ENCODE measurements at places on chromosomes 12 and 14.

DNA sequence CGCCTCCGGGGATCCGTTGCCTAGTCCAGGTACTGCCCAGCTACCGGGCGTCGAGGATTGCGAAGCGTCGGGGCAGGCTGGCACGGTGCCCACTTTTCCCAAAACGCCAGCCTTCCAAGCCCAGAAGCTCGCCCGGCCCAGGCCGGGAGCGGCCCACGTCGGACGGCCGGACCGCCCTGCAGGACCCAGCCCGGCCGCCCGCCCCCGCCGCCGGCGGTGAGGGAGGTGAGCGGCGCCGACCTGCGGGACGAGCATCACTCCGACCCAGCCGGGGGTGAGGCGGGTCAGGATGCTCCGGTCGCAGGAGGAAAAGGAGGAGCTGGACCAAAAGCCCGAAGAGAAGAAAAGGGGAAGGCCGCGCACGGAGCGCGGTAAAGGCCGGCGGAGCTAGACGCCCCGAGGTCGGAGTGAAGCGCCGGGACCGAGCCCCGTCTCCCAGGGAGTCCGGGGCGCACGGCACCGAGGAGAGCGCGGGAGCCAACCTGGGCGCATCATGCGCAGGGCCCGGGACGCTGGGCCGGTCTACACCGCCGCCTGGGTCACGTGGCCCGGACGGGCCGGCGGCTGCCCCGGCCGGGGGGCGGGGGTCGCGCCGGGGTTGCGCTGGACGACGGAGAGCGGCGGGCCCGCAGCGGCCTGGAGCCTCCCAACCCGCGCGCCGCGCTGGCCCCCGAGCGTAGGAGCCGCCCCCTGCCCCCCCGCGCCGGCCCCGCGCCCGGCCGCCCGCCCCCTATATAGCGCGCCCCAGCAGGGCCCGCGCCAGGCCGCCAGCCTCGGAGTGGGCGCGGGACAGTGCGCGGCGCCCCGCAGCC, at the start of gene AQP5:
Gene AQP5 (plus strand): TSS at position 762 of the 812 bp plus-strand sequence. CDS start 146 bp downstream, outside the sequence.
- no peak for DNase-seq

DNA sequence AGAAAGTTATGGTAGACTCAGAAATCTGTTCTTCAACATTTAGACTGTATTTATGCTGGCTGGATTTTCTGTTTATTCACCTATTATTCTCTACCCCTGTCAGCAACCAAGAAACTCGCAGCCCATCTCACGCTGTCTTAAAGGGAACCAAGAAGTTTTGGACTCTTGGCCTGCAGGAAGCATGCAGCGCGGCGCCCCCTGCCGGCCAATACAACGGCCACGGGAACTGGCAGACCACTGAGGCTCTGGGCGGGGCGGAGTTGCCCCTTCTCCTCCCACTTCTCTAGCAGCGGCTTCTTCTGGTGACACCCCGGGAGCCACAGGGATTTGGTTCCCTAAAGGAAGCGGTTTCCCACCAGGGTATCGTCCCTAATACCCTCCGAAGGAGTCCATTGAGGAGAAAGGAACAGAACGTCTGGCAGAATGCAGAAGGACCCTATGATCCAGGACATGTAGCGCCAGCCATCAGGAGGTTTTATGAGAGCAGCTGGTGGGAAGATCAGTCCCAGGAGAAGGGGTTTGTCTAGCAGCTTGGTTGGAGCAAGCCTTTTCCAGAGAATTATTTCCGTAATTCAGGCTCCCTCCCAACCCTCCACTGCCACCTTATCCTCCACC, 21.0 kb upstream of the RNASE2 start:
- DNase-seq = peak; percentile 23

- DNase-seq = no peak
Measured at GRCh38 chr14:62101189-62101588, 339.0 kb downstream of the SNAPC1 start.

GRCh38 chr14:71959055-71959454, 26.8 kb downstream of the RGS6 start:
- no peak for DNase-seq

GRCh38 chr14:54487771-54488170, 1.0 kb downstream of the GMFB start:
- DNase-seq = no peak

DNA sequence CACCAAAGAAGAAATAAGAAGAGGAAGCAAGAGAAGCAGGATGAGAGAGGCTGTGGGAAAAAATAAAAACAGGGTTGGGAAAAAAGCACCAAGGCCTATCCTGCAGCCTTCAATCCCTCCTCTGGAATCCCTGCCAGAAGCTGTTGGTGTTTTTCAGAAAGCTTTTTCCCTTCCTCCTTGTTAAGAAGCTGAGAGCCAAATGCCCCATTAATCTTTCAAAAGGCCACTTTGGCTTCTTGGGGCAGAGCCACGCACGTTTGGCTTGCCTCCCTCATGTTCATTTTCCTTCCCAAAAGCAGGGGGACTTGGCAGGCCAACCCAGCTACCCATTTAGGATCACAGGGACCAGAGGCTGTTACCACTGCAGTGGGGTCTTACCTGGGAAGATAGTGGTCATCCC, 365.3 kb downstream of the NUAK1 start:
- no peak for DNase-seq

- no peak for DNase-seq
Measured at GRCh38 chr12:54444206-54444605, 25.1 kb upstream of the ITGA5 start.

GRCh38 chr14:49464885-49465284, 121.3 kb downstream of the RPS29 start:
- DNase-seq = no peak

GRCh38 chr14:77094672-77095284, 3.3 kb upstream of the CIPC start:
- peak; percentile 71 for DNase-seq

DNA sequence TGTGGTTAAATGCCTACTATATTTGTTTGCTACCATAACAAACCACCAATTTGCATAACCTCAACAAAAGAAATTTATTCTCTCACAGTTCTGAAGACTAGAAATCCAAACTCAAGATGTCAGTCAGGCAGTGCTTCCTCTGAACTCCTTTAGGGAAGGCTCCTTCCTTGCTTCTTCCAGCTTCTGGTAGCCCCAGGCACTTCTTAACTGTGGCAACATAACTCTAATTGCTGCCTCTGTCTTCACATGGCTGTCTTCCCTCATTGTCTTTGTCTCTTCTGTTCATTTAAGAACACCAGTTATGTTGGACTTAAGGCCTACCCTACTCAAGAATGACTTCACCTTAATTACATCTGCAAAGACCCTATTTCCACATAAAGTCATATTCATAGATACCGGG, 206.9 kb downstream of the SYT1 start:
- no peak for DNase-seq

All from stimulated activated naive CD8-positive, alpha-beta T cell treated with anti-CD3 and anti-CD28 coated beads, Interleukin-15, amount 100 ng/mL, for 72 hours (primary cell).